Glutamatergic neuron (in vitro differentiated cells): ENCODE measurements at places on chromosomes 13 and 19. TPM values are rescaled to one million over a fixed set of nuclear protein-coding genes. Genes with fewer than 3 reads are reported as not detected.

DNA sequence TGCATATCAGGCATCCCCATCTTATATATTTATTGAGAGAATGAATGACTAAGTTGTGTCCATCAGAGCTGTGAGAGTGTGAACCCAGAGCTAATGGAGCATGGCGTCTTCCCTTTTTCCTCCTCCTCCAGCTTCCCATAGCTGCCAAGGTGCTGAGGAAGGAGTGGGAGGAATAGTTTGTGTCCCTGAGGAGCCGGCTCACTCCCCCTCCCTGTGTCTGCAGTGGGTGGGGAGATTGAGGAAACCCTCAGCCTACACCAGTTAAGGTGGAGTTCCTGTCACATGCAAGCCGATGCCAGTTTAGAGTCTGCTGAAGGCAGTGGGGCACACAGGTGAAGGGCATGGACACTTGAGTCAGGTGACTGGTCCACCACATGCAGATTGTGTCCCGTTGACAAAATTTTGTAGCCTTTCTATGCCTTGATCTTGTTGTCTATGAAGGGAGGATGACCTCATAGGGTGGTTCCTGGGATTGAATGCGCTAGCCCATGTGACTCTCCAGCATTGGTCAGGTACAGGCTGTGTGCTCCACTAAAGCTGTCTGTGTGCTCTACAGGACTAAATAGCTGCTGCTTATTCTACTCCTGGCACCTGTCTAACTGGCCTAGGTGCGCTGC, 47.6 kb upstream of the GPI start:
- no peak for DNase-seq

DNA sequence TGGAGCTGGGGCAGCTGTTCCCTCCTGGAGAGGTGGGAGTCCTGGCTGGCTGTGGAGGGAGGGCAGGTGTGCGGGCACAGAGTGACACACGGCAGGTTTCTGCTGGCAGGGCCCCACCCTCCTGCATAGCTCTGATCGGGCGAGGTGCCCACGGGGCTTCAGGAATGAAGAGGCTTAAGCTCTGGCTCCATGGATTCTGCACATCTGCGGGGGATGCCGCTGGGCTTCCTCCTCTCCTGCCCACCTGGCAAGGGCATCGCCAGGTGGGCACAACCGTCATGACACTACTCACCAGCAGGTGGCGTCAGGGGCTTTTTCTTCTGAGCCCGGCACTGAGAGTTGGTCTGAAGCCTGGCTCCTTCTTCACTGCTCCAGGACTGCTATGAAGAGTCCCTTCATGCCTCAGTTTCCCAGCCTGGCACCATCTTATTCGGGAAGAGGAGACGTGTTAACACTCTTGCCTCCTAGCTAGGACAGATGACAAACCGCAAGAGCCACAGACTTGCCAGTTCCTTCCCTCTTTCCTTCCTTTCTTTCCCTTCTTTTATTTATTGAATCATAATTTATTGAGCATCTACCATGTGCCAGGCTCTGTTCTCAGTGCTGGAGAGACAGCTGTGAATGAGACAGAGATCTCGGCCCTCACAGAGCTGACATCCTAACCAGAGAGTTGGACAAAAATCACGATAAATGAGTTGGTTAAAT, 15.2 kb upstream of the PAK4 start:
- DNase-seq: peak; percentile 68

- DNase-seq: no peak
Observed at GRCh38 chr19:1487576-1488281, 2.4 kb downstream of the PCSK4 start.

DNA sequence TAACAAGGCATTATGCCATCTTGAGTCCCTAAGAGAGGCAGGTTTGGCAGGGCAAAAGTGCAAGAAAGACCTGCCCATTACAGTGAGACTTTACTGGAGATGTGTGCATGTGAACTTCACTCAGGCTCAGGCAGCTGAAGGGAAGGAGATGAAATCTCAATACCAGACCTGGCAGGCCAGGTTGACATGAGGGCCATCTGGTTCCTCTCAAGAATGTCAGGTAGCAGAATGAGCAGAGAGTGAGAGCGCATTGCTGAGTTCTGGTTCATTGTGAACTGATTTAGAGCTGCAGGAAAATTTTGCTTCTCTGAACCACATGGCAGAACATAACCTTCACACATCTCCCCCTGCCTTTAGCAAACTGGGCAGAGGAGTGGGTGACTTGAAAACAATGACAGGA, 406.3 kb downstream of the GPC5 start:
- DNase-seq: no peak

DNA sequence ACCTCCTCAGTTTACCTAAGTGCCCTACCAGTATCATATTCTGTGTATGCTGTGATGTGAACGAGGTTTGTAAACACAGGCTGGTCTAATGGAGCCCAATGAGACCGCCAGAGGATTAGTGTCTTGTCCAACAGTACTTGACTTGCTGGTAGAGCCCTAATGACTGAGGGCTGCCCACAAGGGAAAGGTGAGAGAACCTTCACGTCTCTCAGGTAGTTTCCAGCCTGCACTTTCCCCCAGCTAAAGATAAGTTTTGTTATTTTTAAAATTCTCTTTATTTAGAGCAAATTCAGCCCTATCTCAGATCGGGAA, 498 bp upstream of the RBM26 start:
- DNase-seq: no peak

DNA sequence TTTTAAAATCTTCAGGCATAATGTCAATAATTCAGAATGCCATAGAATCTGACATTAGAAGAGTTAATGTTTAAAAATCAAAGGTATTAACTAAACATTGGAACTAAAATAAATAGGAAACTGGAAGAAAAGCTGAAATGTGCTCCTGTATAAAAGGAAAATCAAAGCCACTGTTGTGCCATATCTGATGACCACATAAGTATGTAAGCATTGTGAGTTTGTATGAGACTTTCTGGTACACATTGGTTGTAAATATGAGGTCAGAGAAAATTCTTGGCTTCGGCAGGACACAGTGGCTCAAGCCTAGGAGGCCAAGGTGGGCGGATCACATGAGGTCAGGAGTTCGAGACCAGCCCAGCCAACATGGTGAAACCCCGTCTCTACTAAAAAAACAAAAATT, 48.3 kb upstream of the INTS6 start:
- no peak for DNase-seq

DNA sequence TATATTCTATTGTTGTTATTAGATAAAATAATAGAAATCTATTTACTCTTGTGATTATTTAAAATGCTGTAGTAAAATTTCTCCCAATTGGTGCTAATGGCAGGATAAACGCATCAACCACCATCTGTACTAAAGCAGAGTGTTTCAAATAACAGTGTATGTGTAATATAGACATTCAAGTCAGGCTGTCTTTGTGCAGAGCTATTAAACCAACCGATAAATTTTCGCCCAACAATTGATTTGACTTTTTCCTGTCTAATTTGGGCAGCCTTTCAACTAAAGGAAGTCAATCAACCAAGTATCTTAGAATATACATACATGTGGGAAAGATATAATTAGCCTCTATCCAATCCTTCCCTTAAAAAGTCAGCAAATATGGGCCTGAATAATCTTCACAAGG, 5.8 kb downstream of the AMER2 start:
- no peak for DNase-seq

The PSG7 gene
- total RNA-seq: not detected

GRCh38 chr19:5052515-5052914, 83.6 kb downstream of the KDM4B start:
- no peak for DNase-seq

The ZNF534 gene
- total RNA-seq: not detected

The PLA2G4C gene
- 2.5 TPM for total RNA-seq

The ZNF835 gene
- 2.7 TPM for total RNA-seq

DNA sequence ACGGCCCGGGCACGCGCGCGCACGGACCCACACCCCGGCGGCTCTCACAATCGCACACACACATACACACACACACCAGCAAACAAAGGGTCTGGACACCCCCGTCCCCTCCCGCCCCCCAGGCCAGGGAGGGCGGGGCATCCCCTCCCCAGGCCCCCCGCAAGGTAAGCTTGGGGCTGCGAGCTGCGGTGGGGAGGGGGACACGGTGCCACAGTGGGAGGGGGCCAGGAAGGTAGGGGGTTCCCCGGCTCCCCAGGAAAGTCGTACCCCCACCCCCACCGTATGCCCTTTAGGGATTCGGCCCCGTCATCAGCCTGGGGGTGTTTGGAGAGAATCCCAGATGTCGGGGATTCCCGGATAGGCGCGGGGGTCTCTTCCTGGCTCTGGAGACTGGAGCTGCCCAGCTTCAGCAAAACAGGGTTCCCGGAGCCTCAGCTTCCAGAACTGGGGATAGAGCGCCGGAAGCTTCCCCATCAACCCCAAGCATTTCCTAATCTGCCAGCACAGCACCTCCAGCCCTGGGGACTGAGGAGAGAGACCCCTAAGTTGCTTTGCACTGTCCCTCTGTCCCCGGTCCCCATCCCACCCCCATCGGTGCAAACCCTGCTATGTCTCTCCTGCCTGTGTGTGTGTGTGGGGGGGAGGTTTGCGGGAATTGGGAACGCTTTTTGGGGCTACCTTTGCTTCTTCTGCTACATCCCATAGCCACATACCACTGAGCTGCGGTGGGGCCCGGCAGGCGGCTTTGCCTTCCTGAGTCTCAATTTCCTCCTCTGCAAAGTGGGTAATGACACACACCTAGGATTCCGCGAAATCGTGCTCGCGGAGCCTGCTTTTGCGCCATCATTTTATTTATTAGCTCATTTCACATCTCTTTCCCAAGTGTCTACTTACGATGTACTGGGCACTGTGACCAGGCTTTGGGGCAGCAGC, 1.8 kb upstream of the CDC37 start:
- no peak for DNase-seq

The ZMYM5 gene
- total RNA-seq: 20.1 TPM

The KLK11 gene
- total RNA-seq: not detected

The TYROBP gene
- total RNA-seq: not detected

The ZNF441 gene
- 10.6 TPM for total RNA-seq

DNA sequence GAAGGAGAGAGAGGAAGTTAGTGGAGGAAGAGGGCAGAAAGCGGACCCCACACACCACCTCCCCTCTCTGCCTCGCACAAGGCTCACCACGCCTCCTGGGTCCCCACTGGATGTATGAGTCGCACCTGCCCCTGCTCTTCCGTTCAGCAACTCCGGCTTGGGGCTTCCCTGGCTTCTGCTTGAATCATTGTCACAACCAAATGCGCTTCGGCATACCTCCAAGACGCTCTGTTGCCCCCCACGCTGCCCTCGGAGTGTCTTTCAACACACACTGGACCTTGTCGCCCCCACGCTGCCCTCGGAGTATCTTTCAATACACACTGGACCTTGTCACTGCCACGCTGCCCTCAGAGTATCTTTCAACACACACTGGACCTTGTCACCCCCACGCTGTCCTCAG, 247.2 kb downstream of the TEX29 start:
- no peak for DNase-seq

The SBK2 gene
- 0.42 TPM for total RNA-seq

The NCCRP1 gene
- 0.61 TPM for total RNA-seq

DNA sequence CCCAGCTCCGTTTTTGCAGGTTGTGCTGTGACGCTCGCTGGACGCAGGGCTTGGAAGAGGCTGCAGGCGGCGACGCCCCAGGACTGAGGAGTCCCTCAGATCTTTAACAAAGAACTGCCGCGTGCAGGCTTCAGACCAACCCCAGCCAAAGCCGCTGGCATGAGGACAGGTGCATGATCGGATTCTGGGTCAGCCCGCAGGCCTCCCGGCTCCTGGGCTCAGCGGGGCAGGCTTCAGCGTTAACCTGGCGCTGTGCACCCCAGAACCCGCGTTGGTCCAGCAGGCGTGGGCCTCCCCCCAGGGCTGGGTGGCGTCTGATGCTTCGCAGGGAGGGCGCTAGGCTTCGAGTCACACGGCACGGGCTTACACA, 920 bp upstream of the TIMM13 start:
- peak; percentile 65 for DNase-seq

GRCh38 chr19:21593934-21594820, 88.8 kb downstream of the ZNF429 start:
- no peak for DNase-seq

- DNase-seq: no peak
Observed at GRCh38 chr19:12484011-12484370, 625 bp downstream of the ZNF709 start.

The ITGBL1 gene
- total RNA-seq: not detected

The APOC4 gene
- not detected for total RNA-seq

- DNase-seq: no peak
Observed at GRCh38 chr13:113585896-113586295, 1.3 kb downstream of the TFDP1 start.

DNA sequence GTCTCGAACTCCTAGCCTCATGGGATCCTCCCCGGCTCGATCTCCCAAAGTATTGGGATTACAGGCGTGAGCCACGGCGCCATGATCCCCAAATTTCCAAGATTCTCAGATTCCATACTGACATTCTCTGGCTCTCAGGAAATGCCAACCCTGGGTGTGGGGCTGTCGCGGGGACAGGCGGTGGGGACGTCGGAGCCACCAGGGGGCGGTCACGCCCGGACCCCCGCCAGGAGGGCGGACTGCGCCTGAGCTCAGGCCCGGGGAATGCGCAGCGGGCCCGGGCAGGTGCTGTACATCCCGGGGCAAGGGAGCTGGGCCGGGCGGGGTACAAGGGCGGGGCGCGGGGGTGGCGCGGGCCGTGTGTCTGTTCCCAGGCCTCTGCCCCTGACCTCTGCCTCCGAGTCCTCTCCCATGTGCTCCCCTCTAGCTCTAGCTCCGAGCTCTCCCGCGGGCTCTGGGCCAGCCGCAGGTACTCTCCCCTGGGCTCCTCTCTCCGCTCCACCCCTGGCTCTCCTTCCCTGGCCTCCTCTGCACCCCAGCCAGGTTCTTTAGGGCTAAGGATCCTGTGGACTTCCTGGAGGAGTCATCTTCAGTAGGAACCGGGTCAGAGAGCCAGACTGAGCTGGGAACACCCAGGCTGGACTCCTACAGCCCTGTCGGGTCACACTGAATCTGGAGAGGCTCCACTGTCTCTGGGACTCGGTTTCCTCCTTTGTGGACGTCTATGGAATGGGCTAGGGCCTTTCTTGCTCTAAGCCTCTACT, 2.4 kb downstream of the PPP1R13L start:
- peak; percentile 78 for DNase-seq

DNA sequence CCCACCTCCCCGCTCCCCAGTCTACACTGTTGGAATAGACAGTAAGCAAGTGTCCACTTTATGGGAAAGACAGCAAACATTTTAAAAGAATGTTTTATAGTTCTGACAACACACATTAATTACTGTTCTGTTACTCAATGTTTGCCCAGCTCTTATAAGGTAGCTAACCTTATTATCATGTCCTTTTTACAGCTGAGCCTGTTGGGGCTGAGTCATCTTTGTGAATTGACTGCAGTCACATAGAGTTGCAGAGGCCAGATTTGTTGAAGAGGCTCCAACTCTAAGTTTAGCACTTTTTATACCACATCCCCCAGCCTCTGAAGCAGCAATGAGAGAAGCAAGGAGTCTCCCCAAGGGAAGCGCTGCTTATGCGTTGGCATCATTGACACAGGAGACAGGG, 76.2 kb downstream of the C13orf42 start:
- no peak for DNase-seq

GRCh38 chr19:40576585-40577451, at the start of gene SHKBP1:
Gene SHKBP1 (plus strand): TSS chr19:40576873. CDS start chr19:40576900, 27 bp downstream.
- DNase-seq: peak; percentile 94

The DENND1C gene
- not detected for total RNA-seq

The ZNF85 gene
- total RNA-seq: 32.2 TPM

DNA sequence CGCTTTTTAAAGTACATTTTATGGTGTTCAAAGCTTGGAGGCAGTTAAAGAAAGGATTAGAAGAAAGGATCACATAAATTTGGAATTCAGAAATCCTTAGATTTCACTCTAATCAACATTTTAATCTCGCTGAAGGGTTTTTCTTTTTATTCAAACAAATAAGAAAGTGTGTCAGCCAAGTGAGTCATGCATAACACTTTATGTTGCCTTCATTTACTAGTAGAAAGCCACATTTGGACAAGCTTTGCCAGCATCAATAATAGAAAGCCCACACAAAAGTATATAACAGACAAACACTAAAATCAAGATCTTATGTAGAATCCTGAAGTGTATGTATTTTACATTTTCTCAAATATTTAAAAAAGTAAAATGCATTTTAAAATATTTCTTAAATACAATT, 154.9 kb upstream of the TRPC4 start:
- no peak for DNase-seq
